GM10248 (cell line): ENCODE measurements at places on chromosomes 12 and 14.

DNA sequence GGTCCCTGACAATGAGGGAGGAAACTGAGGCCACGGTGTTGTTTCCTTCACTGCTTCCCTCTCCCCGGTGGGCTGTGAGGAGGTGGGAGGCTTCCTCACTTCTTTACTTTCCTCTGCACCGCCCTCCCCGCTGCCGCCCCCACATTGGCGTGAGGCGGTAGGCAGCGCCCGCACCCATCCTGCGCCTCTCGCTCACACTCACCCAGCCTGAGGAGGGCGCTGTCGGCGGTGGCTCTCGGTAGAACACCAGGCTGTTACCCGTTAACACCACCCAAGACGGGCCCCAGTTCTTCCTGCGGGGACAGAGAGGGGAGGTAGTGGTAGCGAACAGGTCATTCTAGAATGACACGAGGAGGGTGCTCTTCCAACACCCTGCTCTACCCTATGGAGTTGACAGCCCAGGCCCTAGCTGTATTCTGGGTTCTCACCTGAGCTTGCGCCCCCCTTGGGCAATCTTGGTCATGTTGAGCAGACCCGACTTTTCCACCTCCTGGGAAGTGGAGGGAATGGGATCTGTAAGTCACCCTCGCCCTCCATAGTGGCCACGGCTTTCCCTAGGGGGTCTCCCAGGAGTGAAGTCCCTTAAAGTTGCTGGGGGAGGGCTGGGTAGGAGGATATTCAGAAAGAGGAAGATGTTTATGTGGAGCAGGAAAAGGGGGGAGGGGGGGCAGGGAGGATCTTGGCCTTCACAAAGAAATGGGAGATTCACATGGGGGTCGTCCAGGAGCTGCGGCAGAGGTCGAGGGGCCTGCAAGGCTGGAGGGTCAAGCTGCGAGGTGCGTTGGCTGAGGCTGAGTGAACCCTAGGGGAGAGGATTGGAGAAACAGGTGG lies 3.3 kb downstream of the ARHGAP9 start:
- DNase-seq = peak; percentile 77

- DNase-seq = no peak
Observed at GRCh38 chr12:25854991-25855390, 103.5 kb upstream of the RASSF8 start.

GRCh38 chr14:103105580-103106150 lies 11.1 kb downstream of the EXOC3L4 start:
- DNase-seq = no peak

GRCh38 chr12:2900642-2901041 lies 10.0 kb downstream of the TULP3 start:
- no peak for DNase-seq

DNA sequence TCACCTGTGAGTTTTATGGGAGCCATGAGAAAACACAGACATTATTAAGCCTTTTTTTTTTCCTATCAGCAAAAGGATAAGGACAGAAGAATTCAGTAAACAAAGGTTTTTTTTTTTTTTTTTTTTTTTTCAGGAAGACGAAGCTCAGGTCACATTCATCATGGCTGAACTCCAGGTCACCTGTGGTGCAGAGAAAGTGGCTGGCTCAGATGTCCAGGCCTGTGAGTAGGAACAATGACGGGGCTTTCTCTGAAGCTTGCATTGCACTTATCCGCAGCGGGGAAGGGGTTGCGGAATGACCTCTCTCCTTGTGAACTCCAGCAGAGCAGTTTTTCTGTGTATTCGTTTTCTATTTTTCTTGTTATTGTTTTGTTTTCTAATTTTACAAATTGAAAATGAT lies 759.6 kb upstream of the TMEM132C start:
- DNase-seq = no peak

GRCh38 chr12:177980-178828 lies 35.8 kb downstream of the SLC6A12 start:
- no peak for DNase-seq

GRCh38 chr12:44972746-44973421 lies 78.0 kb downstream of the DBX2 start:
- peak; percentile 17 for DNase-seq

DNA sequence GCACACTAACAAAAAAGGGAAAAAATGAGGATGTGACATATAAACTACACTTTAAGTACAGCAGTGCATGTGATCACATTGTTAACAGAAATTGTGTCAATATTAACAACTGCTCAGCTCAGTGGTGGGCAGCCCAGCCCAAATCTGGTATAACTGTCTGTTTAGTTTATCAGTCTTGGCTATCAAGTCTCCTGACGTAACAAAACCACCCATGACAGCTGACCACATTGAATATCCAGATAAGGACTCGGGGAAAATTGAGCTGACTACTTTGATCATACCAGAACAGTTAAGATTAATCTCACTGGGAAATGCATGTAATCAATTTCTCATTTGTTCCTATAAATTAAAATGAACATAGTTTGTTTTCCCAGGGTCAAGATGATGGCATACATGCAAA lies 396.6 kb downstream of the SNAPC1 start:
- DNase-seq = no peak
